ENCODE measurements at places on chromosomes 16 and 17.

GRCh38 chr17:14042411-14042810, 26.9 kb upstream of the COX10 start:
- DNase-seq, result no peak

- DNase-seq, result no peak
Observed at GRCh38 chr16:19307587-19308241, 22.2 kb downstream of the CLEC19A start.

DNA sequence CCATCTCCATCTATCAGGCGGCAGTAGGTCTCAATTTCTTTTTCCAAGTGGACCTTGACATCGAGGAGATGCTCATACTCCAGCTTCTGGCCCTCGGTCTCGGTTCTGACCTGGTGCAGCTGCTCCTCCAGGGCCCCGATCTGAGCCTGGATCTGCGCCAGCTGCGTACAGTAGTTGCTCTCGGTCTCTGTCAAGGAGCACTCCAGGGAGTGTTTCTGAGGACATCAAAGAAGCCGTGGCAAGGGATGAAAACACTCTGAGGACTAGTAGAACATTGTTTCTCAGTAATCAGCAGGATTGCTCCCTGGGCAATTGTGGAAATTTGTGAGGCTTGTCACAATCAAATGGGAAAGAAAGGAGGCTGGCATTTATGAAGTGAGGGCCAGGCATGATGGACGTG, 5.9 kb downstream of the KRT28 start:
- no peak for DNase-seq

DNA sequence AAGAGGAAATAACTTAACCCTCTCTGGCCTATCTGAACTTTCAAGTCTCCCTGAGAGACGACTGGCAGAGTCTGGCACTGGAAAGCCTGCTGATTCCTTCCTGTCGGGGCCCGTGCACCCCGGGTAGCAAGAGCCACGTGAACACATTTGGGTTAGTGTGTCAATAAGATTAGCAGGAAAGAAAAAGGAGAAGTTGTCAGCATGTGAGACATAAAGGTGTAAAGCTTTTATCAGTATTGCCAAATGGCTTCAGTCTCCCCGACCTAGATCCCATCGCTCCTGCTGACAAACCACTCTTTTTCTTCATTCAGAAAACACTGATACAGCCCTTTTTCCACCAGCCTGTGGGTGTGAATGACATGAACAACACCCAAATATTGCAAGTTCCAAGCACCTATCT, 74.4 kb downstream of the CCT6B start:
- no peak for DNase-seq

DNA sequence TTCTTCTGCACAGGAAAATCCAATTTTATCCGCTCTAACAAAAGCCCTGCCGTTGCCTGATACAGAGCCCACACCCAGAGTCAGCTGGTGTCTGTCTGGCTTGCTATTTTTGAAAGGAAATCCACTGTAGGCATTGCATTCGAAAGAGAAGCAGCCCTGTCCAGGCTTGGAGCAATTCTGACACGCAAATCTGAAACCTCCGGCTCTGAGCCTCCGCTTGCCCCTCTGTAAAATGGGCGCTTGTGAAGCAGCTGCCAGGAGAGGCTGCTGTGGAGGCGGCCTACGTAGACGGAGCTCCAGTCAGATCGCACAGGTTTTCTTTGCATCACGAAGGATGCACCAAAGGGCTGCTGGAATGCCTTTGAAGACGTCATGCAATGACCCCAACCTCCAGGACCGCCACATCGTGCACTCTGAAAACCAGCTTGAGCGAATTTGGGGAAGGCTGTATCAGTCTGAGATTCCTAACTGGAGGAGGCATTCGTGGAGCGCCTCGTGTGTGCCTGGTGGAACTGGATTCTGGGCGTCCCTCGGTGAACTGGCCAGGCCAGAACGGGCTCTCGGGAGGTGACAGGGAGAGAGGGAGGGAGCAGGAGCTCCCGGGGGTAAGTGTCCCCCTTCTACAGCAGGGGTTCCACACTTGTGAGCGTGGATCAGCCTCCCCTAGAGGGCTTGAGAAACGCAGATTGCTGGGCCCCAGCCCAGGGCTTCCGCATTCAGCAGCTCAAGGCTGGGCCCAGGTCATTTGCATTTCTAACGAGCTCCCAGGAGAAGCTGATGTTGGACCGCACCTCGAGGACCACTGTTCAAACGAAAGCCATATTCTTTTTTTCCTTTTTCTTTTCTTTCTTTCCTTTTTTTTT, 215.5 kb downstream of the MRTFB start:
- DNase-seq, result no peak

- DNase-seq, result no peak
Observed at GRCh38 chr17:39751016-39751543, 13.3 kb downstream of the GRB7 start.

All from cortex of kidney (tissue), 1 donor.